ENCODE measurements at places on chromosomes 16 and 17. TPM values are rescaled to one million over a fixed set of nuclear protein-coding genes. Genes with fewer than 3 reads are reported as not detected.

Gene TERB1
- not detected for total RNA-seq

Gene C1QTNF1
- 31.8 TPM for total RNA-seq

Gene C1QBP
- 229 TPM for total RNA-seq

Gene TBC1D28
- total RNA-seq: not detected

Gene CD300H
- total RNA-seq: not detected

Gene CACNG3
- not detected for total RNA-seq

Gene CACNG1
- total RNA-seq: not detected

Data from RPMI7951 (cell line).